Suprapubic skin (tissue), 4 donors: ENCODE measurements at places on chromosomes 3 and 15. TPM values are rescaled to one million over a fixed set of nuclear protein-coding genes. Genes with fewer than 3 reads are reported as not detected.

CYP19A1 gene
- 6.1 TPM for total RNA-seq

MUC4 gene
- not detected for total RNA-seq

PRRT3 gene
- 2.9 TPM for total RNA-seq

DPPA2 gene
- not detected for total RNA-seq

RASGRF1 gene
- not detected for total RNA-seq

CAPN3 gene
- total RNA-seq, result 117 TPM

RLBP1 gene
- not detected for total RNA-seq

ZNF660 gene
- 0.93 TPM for total RNA-seq

NR2E3 gene
- not detected for total RNA-seq

CHDH gene
- total RNA-seq, result 11.5 TPM

CYP11A1 gene
- total RNA-seq, result 1.4 TPM

IL17RB gene
- 2.5 TPM for total RNA-seq

PATL2 gene
- total RNA-seq, result 1.2 TPM

LMOD3 gene
- total RNA-seq, result not detected

CPEB1 gene
- total RNA-seq, result 5.2 TPM

ANKRD63 gene
- not detected for total RNA-seq

TRPM1 gene
- total RNA-seq, result 13.4 TPM

CACNA1D gene
- 1.9 TPM for total RNA-seq

SYNPR gene
- total RNA-seq, result not detected

OR5K2 gene
- not detected for total RNA-seq

CCR5 gene
- total RNA-seq, result not detected

GPR27 gene
- total RNA-seq, result 5.5 TPM

AP3B2 gene
- total RNA-seq, result 2.5 TPM

TIMP4 gene
- 6.9 TPM for total RNA-seq

AGBL1 gene
- 0.56 TPM for total RNA-seq

ABHD14A gene
- total RNA-seq, result 11.9 TPM

SLC28A2 gene
- not detected for total RNA-seq

B3GALNT1 gene
- 7.0 TPM for total RNA-seq

SLC30A4 gene
- total RNA-seq, result 4.1 TPM

CAMKV gene
- not detected for total RNA-seq

PRR20G gene
- total RNA-seq, result not detected

EXD1 gene
- total RNA-seq, result 0.32 TPM

TYRO3 gene
- total RNA-seq, result 38.6 TPM

CIB2 gene
- total RNA-seq, result 7.9 TPM

SERINC4 gene
- total RNA-seq, result not detected

PPARG gene
- total RNA-seq, result 9.7 TPM

TRAIP gene
- total RNA-seq, result 8.4 TPM

MAPKBP1 gene
- 157 TPM for total RNA-seq

ISLR gene
- 41.1 TPM for total RNA-seq

MORC1 gene
- not detected for total RNA-seq

GOLGA8N gene
- 6.4 TPM for total RNA-seq

GOLGA8Q gene
- total RNA-seq, result not detected

TICRR gene
- 1.0 TPM for total RNA-seq

LXN gene
- total RNA-seq, result 11.8 TPM

CORO2B gene
- 2.0 TPM for total RNA-seq

LRRC3B gene
- total RNA-seq, result not detected

CYP8B1 gene
- not detected for total RNA-seq

PCSK6 gene
- 22.8 TPM for total RNA-seq

CKMT1B gene
- total RNA-seq, result 44.9 TPM

PODXL2 gene
- total RNA-seq, result 11.4 TPM

LRRC2 gene
- 2.9 TPM for total RNA-seq
